Right renal cortex interstitium (tissue), 3 donors: ENCODE measurements at places on chromosomes 2 and 18. TPM values are rescaled to one million over a fixed set of nuclear protein-coding genes. Genes with fewer than 3 reads are reported as not detected.

Gene ANO7
- polyA plus RNA-seq, result 2.1 TPM

Gene SKOR2
- polyA plus RNA-seq, result not detected

Gene FOXD4L1
- 0.31 TPM for polyA plus RNA-seq

Gene MRPL30
- polyA plus RNA-seq, result 53.0 TPM

Gene APOB
- polyA plus RNA-seq, result 1.5 TPM

Gene ADAM17
- 38.6 TPM for polyA plus RNA-seq

Gene PLEK
- polyA plus RNA-seq, result 7.4 TPM

Gene NEU2
- polyA plus RNA-seq, result not detected

Gene IL1B
- 0.50 TPM for polyA plus RNA-seq

Gene NGEF
- 2.3 TPM for polyA plus RNA-seq
